Stimulated activated naive CD4-positive, alpha-beta T cell (primary cell): ENCODE measurements at places on chromosomes 2 and 18.

GRCh38 chr2:149612122-149612521 lies 24.5 kb upstream of the MMADHC start:
- DNase-seq: no peak

- DNase-seq: no peak
These were observed 84.6 kb upstream of the CYP1B1 start for GRCh38 chr2:38160516-38160915.

- no peak for DNase-seq
These were observed 93.8 kb downstream of the FIGN start for GRCh38 chr2:163641986-163642385.

GRCh38 chr2:170255137-170255536 lies 77.2 kb downstream of the MYO3B start:
- DNase-seq: no peak

- DNase-seq: no peak
These were observed 28.3 kb downstream of the DRC1 start for GRCh38 chr2:26429779-26430578.

DNA sequence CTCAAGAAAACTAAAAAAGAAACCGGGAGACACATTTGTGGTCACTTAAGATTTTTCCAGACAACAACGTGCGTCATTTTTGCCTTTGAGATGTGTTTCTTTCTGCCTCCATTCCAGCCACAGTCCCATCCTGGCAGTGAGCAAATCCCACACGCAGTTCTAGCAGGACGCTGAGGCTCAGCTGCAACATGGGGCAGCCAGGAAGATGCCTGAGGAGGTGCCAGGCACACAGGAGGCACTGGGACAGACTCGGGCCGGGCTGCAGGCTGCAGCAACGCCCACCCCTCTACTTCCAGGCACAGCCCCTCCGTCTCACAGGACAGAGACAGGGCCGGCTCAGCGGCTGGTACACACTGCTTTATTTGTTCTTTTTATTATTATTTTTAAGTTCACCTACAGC lies 13.1 kb downstream of the KLF11 start:
- no peak for DNase-seq

DNA sequence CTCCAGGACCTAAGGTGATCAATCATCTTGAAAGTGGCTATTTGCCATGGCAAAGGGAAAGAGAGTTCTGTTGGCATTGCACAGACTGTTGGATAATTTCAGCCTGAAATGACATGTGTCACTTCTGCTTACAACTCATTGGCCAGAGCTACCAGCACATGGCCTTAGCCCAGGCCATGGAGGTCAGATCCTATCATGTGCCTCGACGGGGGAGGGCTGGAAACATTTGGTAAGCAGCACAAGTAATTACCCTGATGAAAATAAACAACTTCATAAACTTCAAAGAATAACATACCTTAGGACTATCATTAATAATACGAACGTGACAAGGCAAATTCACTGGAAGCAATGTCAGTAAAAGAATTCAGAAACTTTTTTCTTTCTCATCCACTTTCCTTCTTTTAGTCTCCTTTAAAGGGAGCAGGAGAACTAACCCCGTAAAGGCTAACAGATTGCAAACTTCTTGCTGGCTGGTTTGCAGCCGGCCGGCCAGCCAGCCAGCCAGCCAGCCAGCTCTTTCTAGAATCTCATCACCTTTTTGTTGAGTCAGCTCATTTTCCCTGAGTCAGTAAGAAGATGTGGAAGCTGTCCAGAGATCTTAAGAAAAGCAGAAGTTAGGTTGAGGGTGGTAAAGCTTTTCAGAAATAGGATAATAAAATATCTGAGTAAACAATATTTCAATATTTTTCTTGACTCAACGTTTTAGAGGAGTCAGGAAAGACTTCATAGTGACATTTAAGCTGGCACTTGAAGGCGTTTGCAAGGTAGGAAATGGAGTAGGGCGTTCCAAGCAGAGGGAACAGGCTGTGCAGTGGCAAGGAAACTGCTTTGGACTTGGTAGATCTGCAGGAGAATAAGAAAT lies 31.9 kb downstream of the CNRIP1 start:
- no peak for DNase-seq
